Stimulated activated CD4-positive, alpha-beta T cell treated with anti-CD3 and anti-CD28 coated beads, Interleukin-1b, Interleukin-23, amount 100 ng/mL, for 48 hours (primary cell): ENCODE measurements at places on chromosomes 5 and 9.

DNA sequence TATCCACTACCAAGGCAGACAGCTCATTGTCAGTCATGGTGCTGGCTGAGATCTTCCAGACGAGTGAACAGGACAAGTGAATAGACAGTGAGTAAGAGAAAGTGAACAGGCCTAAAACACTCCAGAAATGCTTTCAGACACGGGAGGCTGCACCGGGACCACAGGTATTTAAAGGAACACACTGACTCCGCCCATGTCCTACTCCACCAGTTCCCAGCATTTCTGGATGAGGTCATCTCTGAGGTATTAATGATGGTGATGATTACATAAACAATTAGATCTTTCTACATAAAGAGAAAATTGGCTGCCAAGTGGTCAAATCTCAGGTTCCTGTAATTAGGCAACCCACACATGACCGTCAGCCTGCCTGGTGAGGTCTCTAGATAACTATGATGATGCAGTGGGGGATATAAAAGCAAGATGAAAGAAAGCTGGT lies at the start of gene ACTBL2:
ACTBL2 (minus strand) TSS at position 141 of the 436 bp plus-strand sequence; CDS start at position 37, 104 bp downstream.
- DNase-seq: no peak

DNA sequence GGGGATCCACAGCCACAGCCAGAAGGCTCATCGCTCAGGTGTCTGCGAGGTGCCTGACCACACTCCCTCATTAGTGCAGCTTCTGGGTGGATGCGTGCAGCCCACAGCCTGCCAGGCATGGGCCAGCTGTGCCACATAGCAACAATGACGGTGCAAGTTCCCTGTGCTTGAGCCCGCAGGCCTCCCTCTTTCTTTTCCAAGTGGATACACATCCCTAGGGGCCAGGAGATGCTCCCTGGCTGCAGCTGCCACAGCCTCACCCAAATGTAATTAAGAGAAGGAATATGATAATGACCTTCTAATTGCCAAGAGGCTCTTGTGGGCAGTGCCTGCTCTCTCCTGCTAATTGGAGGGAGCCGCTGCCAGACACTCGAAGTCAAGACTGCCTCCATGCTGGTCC lies 116.0 kb upstream of the PPP1R26 start:
- DNase-seq: no peak

DNA sequence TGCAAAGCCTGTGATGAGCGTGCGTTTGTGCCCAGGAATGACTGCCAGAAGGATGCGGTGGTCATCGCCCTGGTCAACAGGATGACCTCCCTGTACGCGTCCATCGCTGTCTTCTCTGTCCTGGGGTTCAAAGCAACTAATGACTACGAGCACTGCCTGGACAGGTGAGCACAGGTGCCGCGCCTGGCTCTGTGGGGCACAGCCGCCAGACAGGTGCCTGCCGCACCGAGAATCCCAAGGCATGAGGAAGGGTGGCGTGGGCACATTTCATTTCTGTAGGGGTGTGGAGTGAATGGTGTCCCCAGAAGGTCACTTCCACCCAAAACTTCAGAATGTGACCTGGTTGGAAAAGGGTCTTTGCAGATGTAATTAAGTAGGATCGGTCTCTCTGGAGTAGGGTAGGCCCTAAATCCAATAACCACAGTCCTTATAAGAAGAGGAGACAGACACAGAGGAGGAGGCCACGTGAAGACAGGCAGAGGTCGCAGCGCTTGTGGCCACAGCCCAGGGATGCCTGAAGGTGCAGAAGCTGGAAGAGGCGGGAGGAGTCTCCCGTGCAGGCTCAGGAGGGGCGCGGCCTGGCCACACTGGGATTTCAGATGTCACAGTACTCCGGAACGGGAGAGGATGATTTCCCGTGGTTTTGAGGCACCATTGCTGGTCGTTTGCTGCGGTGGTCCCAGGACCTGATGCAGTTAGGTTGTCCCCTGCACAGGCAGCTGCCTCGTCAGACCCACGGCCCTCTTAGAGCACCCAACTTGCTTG lies 15.5 kb downstream of the SLC6A18 start:
- DNase-seq: no peak

DNA sequence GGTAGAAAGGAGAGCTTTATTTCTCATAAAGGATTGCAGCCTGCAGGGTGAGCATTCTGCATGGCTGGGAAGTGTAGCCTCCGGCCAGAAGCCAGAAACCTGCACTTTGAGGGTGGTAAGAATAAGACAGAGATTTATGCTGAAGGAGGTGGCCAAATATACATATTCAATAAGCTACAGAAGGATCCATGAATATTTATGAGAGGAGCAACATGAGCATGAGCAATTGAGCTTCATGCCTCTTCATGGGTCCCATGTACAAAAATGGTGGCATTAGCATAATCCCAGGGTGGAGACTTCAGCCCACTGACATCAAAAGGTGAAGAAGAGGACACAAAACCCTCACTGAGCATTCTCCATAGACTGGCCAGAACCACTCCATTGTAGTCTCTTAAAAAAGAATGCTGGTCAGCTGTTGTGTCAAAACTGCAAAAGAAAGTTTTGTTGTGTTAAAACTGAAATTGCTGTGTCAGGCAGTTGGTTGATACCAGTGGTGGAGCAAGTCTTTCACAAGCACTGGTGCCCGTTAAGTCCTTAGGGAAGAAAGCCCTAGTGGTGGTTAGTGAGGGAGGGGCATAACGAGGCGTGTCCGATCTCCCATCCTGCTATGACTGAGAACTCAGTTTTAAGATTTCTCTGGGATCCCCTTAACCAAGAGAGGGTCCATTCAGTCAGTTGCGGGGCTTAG lies 160.8 kb upstream of the MAP1B start:
- no peak for DNase-seq

- no peak for DNase-seq
These were observed 37.8 kb upstream of the TMEM250 start for GRCh38 chr9:136156209-136157120.
